Activated CD8-positive, alpha-beta T cell treated with anti-CD3 and anti-CD28 coated beads, Interleukin-2, amount 10 ng/mL, durations not matched to agents 7 days and 5 days (primary cell): ENCODE measurements at places on chromosomes 16 and 17. TPM values are rescaled to one million over a fixed set of nuclear protein-coding genes. Genes with fewer than 3 reads are reported as not detected.

SLFN14 gene
- total RNA-seq, result not detected

TRIM72 gene
- total RNA-seq, result not detected

GRCh38 chr17:39069114-39069756 lies 82.2 kb downstream of the PLXDC1 start:
- no peaks in the 10 kb centered on the region for H3K36me3 ChIP-seq
- no peak overlapping the region for H3K4me3 ChIP-seq
- peaks cover 4% of the 10 kb centered on the region for H3K27me3 ChIP-seq
- peak; percentile 59 for DNase-seq
- no peak overlapping the region for H3K27ac ChIP-seq

GRCh38 chr16:84362471-84362941 lies 5.8 kb upstream of the ATP2C2 start:
- peaks cover 24% of the 10 kb centered on the region for H3K27me3 ChIP-seq
- no peaks in the 10 kb centered on the region for H3K36me3 ChIP-seq
- H3K27ac ChIP-seq, result no peak overlapping the region
- peaks cover 33% of the 10 kb centered on the region for H3K4me1 ChIP-seq

DNA sequence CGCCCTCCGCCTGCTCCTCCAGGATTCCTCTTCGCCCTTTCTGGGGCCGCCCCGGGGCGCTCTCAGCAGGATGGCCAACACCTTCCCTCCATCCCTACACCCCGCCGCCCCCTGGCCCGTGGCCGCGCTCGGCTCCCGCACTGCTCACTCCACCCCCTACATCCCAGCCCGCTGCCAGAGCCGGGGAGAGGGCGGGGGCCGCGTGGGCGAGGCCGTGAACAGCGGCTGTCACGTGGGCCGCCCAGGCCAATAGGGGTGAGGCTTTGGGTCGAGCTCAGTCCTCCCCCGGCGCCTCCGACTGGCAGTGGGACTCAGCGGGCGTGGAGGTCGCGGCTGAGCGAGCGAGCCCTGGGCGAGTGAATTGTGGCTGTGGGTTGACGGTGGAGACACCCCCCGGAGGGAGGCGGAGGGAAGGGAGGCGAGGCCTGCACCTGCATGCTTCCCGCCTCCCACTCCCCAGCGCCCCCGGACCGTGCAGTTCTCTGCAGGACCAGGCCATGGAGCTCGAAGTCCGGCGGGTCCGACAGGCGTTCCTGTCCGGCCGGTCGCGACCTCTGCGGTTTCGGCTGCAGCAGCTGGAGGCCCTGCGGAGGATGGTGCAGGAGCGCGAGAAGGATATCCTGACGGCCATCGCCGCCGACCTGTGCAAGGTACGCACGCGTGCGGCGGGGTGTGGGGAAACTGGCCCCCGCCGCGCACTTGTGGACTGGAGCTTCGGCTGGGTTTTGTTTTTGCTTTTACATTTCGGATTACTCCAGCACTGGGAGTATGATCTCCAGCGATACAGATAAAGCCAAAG lies at the start of gene ALDH3A2:
TSS of gene ALDH3A2 (plus strand) at position 277 of the 799 bp plus-strand sequence. CDS start at position 498, 221 bp downstream.
- peak; percentile 95 for DNase-seq
- H3K4me3 ChIP-seq, result peak within 1 kb of the TSS; percentile 84
- peak within 1 kb of the TSS; percentile 92 for H3K27ac ChIP-seq
- peaks cover 40% of the 10 kb centered on the region for H3K4me1 ChIP-seq
- H3K27me3 ChIP-seq, result peaks cover 6% of the 10 kb centered on the region

HP gene
- not detected for total RNA-seq

KRT17 gene
- not detected for total RNA-seq

DNA sequence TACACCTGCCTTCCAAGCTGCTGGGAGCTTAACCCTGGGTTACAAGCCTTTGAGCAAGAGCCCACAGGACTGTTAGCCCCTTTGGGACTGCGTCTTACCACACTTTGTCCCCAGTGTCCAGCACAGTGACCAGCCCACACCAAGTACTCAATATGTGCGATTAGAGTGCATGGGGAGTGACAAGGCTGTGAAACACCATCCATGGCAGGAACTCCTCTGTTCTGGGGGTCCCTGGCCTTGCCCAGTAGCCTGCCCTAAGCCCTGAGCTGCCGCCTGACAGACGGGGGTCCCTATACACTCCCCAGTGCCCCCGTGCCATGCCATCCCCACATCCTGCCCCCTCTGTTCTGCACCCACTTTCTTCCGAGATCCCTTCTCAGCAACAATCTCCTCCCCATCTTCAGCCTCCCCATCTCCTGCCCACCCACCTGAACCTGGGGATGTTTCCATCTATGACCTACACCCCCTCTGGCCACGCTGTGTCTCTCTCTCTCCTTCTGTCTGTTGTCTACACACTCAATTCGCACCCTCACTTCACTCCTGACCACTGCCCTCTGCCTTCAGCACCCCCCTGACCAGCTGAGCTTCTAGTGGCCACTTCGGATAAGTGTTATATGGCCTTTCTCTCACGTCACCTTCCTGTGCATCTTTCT lies 112.9 kb upstream of the SMURF2 start:
- H3K27me3 ChIP-seq, result no peaks in the 10 kb centered on the region
- H3K36me3 ChIP-seq, result peaks cover 18% of the 10 kb centered on the region
- H3K27ac ChIP-seq, result no peak overlapping the region
- peaks cover 31% of the 10 kb centered on the region for H3K4me1 ChIP-seq
- no peak for DNase-seq
- H3K4me3 ChIP-seq, result no peak overlapping the region

DNA sequence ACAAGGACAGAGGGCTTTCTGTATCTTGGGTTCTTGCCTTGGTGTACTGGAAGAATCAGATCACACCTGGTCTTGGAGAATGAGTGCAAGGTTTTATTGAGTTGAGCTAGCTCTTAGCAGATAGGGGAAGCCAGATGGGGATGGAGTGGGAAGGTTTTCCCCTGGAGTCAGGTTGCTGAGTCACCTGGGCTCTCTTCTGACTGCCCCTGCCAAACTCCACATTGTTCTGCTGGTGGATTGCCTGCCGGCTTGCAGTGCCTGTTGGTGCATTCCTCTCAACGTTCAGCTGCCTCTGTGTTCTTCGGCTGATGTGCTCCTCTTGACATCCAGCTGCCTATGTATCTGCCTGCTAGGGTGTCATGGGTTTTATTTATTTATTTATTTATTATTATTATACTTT lies 1431.1 kb downstream of the CDH8 start:
- H3K4me1 ChIP-seq, result no peaks in the 10 kb centered on the region
- H3K27ac ChIP-seq, result no peak overlapping the region
- no peak overlapping the region for H3K4me3 ChIP-seq
- no peaks in the 10 kb centered on the region for H3K36me3 ChIP-seq

- DNase-seq, result no peak
- H3K4me1 ChIP-seq, result peaks cover 48% of the 10 kb centered on the region
- peaks cover 32% of the 10 kb centered on the region for H3K36me3 ChIP-seq
- no peaks in the 10 kb centered on the region for H3K27me3 ChIP-seq
- H3K27ac ChIP-seq, result peak overlapping the region; percentile 96
These were observed 1.5 kb downstream of the ABCC1 start for GRCh38 chr16:15950869-15951268.

TMEM219 gene
- 57.8 TPM for total RNA-seq

GRCh38 chr17:8056232-8056975 lies 17.5 kb downstream of the ALOX15B start:
- no peak overlapping the region for H3K27ac ChIP-seq
- DNase-seq, result peak; percentile 75
- no peak overlapping the region for H3K4me3 ChIP-seq
- H3K4me1 ChIP-seq, result peaks cover 32% of the 10 kb centered on the region
- H3K36me3 ChIP-seq, result no peaks in the 10 kb centered on the region

- H3K4me3 ChIP-seq, result no peak overlapping the region
- no peaks in the 10 kb centered on the region for H3K36me3 ChIP-seq
- H3K4me1 ChIP-seq, result no peaks in the 10 kb centered on the region
These were observed 48.8 kb downstream of the MYH11 start for GRCh38 chr16:15808071-15808470.

GRCh38 chr16:3444032-3444388 lies 530 bp downstream of the NAA60 start:
- no peaks in the 10 kb centered on the region for H3K27me3 ChIP-seq
- peak; percentile 64 for DNase-seq
- H3K27ac ChIP-seq, result peak overlapping the region; percentile 96
- peak overlapping the region; percentile 95 for H3K4me3 ChIP-seq
- peaks cover 52% of the 10 kb centered on the region for H3K36me3 ChIP-seq
- H3K4me1 ChIP-seq, result peaks cover 22% of the 10 kb centered on the region

GRAP gene
- 25.9 TPM for total RNA-seq

GRCh38 chr17:77003699-77004098 lies 135.5 kb downstream of the MGAT5B start:
- peaks cover 11% of the 10 kb centered on the region for H3K4me1 ChIP-seq
- DNase-seq, result no peak
- H3K27ac ChIP-seq, result no peak overlapping the region
- no peak overlapping the region for H3K4me3 ChIP-seq
- H3K36me3 ChIP-seq, result no peaks in the 10 kb centered on the region

GRCh38 chr16:86195863-86196630 lies 297.1 kb downstream of the IRF8 start:
- H3K4me1 ChIP-seq, result no peaks in the 10 kb centered on the region
- H3K27ac ChIP-seq, result no peak overlapping the region
- no peak overlapping the region for H3K4me3 ChIP-seq
- no peaks in the 10 kb centered on the region for H3K36me3 ChIP-seq
- H3K27me3 ChIP-seq, result peaks cover 52% of the 10 kb centered on the region
- no peak for DNase-seq

- H3K27ac ChIP-seq, result no peak overlapping the region
- no peaks in the 10 kb centered on the region for H3K4me1 ChIP-seq
- H3K4me3 ChIP-seq, result no peak overlapping the region
- DNase-seq, result no peak
- H3K27me3 ChIP-seq, result peaks cover 59% of the 10 kb centered on the region
These were observed 17.2 kb upstream of the FOXF1 start for GRCh38 chr16:86492961-86493629.

DNA sequence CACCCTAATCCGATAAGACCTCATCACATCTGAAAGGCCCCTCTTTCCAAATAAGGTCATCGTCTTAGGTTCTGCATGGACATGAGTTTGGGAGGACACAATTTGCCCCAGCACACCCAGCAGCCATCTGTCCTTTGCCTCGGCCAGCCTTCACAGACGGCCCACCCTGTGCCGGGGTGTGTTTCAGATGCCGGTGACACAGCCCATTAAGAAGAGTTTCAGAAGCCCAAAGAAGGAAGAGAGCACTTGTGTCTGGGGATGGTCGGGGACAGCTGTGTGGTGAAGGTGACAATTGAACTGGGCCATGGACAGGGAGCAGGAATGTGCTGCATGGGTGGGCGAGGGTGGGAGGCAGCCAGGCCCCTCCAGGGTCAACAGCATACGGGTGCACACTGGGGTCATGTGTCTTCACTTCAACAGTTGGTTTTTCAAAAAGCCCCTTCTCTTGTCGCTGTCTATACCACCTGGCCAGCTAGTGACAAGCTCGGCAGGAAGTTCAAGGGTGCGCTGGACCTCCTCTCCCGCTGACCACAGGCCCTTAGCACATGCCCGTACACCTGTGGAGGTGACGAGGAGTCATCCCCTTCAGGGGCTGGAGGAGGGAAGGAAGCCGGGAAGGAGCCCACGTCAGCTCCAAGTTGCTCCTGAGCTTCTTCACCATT lies 183.1 kb downstream of the C16orf95 start:
- no peaks in the 10 kb centered on the region for H3K4me1 ChIP-seq
- H3K36me3 ChIP-seq, result no peaks in the 10 kb centered on the region
- DNase-seq, result no peak
- no peak overlapping the region for H3K27ac ChIP-seq
- no peaks in the 10 kb centered on the region for H3K27me3 ChIP-seq

GRCh38 chr16:66267292-66268014 lies 99.0 kb upstream of the CDH5 start:
- peaks cover 29% of the 10 kb centered on the region for H3K27me3 ChIP-seq
- peaks cover 3% of the 10 kb centered on the region for H3K4me1 ChIP-seq
- no peak for DNase-seq
- H3K27ac ChIP-seq, result no peak overlapping the region
- no peaks in the 10 kb centered on the region for H3K36me3 ChIP-seq
- H3K4me3 ChIP-seq, result no peak overlapping the region

DNA sequence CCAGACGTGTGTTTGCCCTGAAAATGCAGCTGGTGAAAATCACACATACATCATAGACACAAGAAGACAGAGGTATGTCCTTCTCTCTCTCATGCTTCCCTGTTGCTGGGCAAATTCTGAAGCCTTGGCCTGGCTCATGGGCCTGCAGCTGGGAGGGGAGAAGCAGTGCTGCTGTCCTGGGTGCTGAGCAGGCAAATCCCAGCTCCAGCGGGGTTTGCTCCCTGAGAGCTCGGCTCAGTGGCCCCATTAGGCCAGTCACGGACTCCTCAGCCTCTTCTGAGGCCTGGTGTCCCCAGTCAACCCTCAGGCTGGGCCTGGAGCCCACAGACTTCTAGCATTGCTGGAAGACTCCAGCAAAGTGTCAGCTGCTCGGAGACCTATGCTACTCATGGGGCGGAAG lies 11.7 kb downstream of the RHBDL3 start:
- H3K36me3 ChIP-seq, result no peaks in the 10 kb centered on the region
- no peak overlapping the region for H3K4me3 ChIP-seq
- DNase-seq, result no peak
- peaks cover 5% of the 10 kb centered on the region for H3K27me3 ChIP-seq
- no peak overlapping the region for H3K27ac ChIP-seq

DNA sequence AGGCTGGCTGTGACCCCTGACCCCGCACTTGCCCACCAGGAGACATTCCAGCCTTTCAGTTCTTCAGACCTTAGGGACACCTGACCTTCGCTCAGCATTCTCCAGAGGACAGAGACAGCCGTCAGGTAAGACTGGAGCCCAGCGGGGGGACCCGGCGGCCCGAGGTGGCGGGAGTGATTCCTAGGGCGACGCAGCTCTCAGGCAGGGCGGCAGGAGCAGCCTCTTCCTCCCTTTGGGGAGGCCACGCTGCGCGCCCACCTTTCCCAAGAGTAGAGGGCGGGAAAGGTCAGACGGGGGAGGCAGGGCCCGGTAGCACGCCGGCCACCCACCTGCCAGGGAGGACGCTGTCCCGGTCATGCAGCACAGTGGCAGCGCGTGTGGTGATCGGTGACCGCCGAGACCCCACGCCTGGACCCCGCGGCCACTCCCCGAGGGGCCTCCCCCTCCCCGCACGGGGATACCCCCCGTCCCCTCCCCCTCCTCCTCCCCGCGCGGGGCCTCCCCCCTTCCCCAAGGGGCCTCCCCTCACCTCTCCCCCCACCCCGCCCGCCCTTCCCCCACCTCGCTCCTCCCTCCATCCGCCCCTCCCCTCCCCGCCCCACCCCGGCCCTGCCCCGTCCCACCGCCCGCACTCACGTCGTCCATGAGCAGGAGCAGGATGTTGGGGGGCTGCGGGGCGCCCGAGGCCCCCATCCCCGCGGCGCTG lies 472 bp downstream of the GALNS start:
- H3K4me3 ChIP-seq, result peak overlapping the region; percentile 97
- H3K27me3 ChIP-seq, result no peaks in the 10 kb centered on the region
- peak; percentile 23 for DNase-seq
- H3K36me3 ChIP-seq, result peaks cover 24% of the 10 kb centered on the region
- H3K27ac ChIP-seq, result peak overlapping the region; percentile 94
